ENCODE measurements at places on chromosomes 6 and 20. TPM values are rescaled to one million over a fixed set of nuclear protein-coding genes. Genes with fewer than 3 reads are reported as not detected.

Gene DEFB132
- not detected for total RNA-seq

Gene RALGAPB
- 35.2 TPM for total RNA-seq

Gene GNMT
- total RNA-seq: 1.5 TPM

Gene PRSS35
- total RNA-seq: 3.9 TPM

Gene EMILIN3
- 7.5 TPM for total RNA-seq

Gene OOEP
- total RNA-seq: not detected

Gene SAPCD1
- total RNA-seq: 25.1 TPM

Gene RHAG
- total RNA-seq: not detected

Gene FYN
- 227 TPM for total RNA-seq

Gene CDK19
- total RNA-seq: 22.6 TPM

Gene HMGCLL1
- total RNA-seq: 0.73 TPM

GRCh38 chr20:62246872-62247652 is 8.7 kb downstream of the OSBPL2 start:
- DNase-seq: no peak
- peak overlapping the region; percentile 67 for H3K27ac ChIP-seq
- no peak overlapping the region for H3K4me3 ChIP-seq
- no peaks in the 10 kb centered on the region for H3K27me3 ChIP-seq

DNA sequence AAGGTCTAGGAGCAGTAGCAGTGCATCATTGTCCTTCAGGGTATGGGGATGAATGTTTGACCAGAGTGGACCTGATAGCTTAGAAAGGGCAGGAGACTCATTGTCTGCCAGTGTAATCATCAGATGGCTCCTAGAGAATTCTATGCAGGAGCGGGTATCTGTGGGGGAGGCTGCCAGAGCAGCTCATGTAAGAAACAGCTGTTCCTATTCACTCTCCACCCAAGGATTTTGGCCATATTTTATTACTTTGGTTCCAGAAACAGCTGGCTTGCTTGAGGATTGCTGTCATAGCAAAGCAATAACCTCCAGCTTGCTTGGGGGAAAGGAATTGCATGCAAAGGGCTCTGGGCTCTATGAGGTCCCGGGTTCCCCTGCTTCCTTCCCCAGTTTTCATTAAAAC is 44.1 kb downstream of the RALY start:
- H3K36me3 ChIP-seq: peaks cover 11% of the 10 kb centered on the region
- H3K4me1 ChIP-seq: peaks cover 66% of the 10 kb centered on the region
- no peak for DNase-seq

DNA sequence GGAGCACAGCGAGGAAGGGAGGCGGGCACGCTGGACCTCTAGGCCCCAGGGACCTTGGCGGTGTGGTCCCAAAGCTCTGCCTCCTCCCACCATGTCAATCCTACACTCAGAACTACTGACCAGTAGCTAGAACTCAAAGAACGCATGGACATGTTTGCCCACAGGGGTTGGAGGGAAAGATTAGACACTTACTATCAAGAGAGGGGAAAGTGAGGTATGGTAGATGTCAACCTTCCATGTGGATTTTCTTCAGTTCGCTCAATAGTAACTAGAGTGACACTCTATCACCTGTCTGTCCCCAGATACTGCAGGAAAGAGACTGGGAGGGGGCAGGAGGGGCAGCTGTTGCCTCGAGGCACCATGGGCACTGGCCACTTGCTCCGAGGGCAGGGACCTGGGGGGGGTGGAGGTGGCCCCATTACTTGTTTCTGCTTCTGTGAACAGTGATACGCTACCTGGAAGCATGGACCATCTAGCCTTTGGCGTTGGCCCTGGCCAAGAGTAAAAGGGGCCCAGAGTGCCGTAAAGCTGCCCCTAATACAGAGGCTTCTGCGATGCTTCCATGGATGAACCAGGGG is 912 bp upstream of the DIDO1 start:
- H3K4me3 ChIP-seq: peak overlapping the region; percentile 97
- H3K36me3 ChIP-seq: no peaks in the 10 kb centered on the region
- no peak for DNase-seq
- H3K4me1 ChIP-seq: peaks cover 56% of the 10 kb centered on the region

DNA sequence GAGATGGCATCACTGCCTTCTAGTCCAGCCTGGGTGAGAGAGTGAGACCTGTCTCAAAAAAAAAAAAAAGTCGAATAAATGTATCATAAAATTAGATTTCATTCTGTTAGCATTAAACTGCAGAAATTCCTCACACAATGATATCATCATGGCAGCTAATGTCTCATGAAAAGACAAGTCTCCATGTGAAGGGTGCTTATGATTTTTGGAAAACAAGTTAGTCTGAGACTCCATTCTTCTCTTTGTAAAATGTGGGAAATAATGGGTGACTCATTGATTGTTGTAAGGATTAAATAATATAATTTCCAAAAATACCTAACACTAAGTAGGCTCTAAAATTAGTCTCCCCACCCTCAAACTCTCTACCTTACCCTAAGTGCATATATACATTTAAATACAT is 49.6 kb upstream of the CDYL start:
- no peaks in the 10 kb centered on the region for H3K36me3 ChIP-seq
- DNase-seq: no peak
- peaks cover 16% of the 10 kb centered on the region for H3K4me1 ChIP-seq
- H3K27me3 ChIP-seq: no peaks in the 10 kb centered on the region
- H3K4me3 ChIP-seq: no peak overlapping the region

GRCh38 chr20:47719211-47719610 is 66.1 kb downstream of the SULF2 start:
- H3K36me3 ChIP-seq: peaks cover 2% of the 10 kb centered on the region
- no peak for DNase-seq
- no peaks in the 10 kb centered on the region for H3K27me3 ChIP-seq
- H3K4me1 ChIP-seq: peaks cover 20% of the 10 kb centered on the region
- no peak overlapping the region for H3K4me3 ChIP-seq

DNA sequence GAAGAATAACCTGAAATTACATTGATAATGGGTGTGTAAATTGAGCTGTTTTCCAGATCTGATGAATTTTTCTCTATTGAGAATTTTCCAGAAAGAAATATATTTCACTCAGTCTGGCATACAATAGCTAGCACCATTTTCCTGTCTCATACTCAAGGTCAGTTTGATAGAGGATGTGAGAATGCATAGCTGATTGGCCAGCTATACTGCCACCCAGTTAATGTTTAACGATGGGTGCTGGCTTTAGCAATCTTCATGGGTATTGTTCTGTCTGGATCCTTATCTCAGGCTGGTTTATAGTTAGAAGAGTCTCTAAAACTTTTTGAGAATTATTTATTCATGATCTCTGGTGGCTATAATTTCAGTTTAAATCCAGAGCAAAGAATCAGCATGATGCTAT is 147.4 kb downstream of the HDGFL1 start:
- no peaks in the 10 kb centered on the region for H3K27me3 ChIP-seq
- no peak for DNase-seq
- H3K4me1 ChIP-seq: peaks cover 27% of the 10 kb centered on the region
- no peak overlapping the region for H3K27ac ChIP-seq

DNA sequence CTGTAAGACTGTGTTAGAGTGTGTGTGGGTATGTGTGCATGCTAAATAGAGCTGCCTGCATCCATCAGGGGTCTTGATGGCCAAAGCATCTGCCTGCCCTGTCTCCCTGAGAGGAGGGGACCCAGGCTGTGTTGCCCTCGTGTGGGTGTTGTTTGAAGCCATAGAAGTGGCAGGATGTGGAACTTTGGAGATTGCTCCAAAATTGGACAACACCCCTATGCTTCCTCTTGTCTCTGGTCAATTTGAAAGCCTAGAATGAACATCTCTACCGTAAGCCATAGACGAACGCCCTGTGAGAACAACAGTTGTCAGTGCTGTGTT is 82.6 kb downstream of the ASXL1 start:
- H3K4me1 ChIP-seq: peaks cover 15% of the 10 kb centered on the region
- no peak overlapping the region for H3K4me3 ChIP-seq
- H3K27me3 ChIP-seq: peaks cover 5% of the 10 kb centered on the region
- no peak for DNase-seq
- peaks cover 28% of the 10 kb centered on the region for H3K36me3 ChIP-seq

- no peak overlapping the region for H3K4me3 ChIP-seq
- no peak overlapping the region for H3K27ac ChIP-seq
- H3K27me3 ChIP-seq: peaks cover 17% of the 10 kb centered on the region
- no peaks in the 10 kb centered on the region for H3K36me3 ChIP-seq
- H3K4me1 ChIP-seq: peaks cover 12% of the 10 kb centered on the region
- DNase-seq: no peak
These were observed 24.7 kb upstream of the RALGAPA2 start for GRCh38 chr20:20737158-20737557.

DNA sequence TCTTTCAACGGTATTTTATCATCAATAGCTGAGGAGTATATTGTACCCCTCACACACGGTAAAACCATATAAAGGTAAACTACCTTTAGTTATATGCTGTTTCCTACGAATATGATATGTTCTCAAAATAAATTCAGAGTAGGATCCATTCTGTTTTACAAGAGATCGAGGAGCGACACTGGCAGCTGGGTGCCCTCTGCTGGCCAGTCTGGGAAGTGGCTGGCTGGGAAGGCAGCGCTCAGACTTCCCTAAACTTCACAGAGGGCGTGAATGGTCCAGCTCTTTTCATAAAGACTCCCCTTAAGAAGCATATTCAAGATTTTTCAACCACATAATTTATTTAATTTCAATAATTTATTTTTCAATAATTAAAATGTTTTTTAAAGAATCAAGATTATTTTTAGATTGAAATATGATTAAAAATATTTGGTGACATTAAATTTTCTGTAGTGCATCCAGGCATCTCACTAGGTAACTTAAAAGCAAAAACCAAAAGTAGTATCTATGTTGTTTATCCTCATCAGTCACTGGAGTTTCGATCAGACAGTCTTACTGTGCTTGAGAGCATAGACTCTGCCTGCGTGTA is 187.5 kb upstream of the PDE10A start:
- H3K27me3 ChIP-seq: peaks cover 38% of the 10 kb centered on the region
- H3K4me3 ChIP-seq: peak overlapping the region; percentile 54
- H3K27ac ChIP-seq: no peak overlapping the region
- H3K36me3 ChIP-seq: no peaks in the 10 kb centered on the region

DNA sequence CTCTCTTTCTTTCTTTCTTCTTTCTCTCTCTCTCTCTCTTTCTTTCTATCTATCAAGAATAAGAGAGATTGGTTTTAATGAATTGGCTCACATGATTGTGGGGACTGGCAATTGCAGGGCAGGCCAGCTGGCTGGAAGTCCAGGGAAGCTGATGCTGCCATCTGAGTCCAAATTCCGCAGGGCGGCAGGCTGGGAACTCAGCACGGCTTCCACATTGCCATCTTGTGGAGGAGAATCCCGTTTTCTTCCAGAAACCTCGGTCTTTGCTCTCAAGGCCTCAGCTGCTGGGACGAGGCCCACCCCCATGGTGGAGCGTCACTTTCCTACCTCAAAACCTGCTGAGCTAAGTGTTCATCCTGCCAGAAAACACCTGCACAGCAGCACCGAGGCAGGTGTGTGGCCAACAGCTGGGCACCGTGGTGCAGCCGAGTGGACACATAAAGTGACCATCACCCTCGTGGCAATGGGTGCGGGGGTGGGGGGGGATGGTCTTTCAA is 58.8 kb upstream of the SLCO4A1 start:
- H3K36me3 ChIP-seq: no peaks in the 10 kb centered on the region
- H3K27ac ChIP-seq: no peak overlapping the region
- DNase-seq: no peak

DNA sequence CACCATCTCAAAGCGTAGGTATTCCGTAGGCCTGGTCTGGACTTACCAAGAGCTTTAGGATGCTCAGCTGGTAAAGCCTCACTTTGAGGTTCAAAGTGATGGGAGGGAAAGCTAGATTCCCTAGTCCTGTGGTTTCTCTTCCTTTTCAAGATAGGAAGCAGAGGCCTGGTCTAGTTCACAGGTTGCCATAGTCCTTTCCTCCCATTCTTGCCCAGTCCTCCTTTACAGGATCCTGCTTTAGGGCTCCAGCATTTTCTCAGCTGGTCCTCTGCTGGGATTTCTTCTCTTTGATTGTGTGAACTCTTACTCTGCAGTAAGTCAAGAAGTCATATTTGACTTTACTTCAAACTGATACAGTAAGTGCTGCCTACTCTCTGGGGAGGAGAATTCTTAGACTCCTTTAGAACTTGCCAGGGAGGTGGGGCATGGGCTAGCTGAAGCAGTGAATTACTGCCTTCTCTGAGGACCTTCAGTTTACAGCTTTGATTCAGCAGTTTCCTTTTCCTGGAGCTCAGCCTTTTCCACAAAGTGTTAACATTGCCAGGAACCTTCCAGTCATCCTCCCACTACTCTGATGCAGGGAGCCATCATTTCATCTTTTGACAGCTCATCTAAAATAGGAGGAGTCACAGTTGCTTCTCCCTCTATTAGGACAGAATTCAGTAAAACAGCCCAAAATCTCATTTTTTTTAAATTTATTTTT is 42.8 kb upstream of the PLCG1 start:
- peaks cover 5% of the 10 kb centered on the region for H3K4me1 ChIP-seq
- no peak overlapping the region for H3K27ac ChIP-seq
- no peak for DNase-seq
- peaks cover 23% of the 10 kb centered on the region for H3K36me3 ChIP-seq

DNA sequence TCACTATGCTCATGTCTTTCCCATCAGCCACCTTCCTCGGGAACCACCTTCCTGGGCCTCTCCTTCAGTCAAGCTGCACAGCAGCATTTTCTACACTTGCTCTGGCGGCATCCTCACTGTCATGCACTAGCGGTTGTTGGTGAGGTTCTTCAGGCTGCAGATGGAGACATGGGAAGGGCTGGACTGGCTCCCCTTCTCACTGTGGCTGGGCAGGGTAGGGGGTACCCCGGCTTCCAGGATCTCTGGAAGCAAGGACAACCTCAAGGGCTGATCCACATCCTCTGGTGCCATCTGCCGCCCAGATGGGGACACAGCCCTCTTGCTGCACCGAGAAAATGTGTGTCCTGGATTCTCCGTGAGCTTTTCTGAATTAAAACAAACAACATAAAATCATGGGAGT is 180.1 kb upstream of the RNF24 start:
- H3K27me3 ChIP-seq: no peaks in the 10 kb centered on the region
- peaks cover 13% of the 10 kb centered on the region for H3K4me1 ChIP-seq
- peak overlapping the region; percentile 73 for H3K27ac ChIP-seq
- H3K4me3 ChIP-seq: no peak overlapping the region

DNA sequence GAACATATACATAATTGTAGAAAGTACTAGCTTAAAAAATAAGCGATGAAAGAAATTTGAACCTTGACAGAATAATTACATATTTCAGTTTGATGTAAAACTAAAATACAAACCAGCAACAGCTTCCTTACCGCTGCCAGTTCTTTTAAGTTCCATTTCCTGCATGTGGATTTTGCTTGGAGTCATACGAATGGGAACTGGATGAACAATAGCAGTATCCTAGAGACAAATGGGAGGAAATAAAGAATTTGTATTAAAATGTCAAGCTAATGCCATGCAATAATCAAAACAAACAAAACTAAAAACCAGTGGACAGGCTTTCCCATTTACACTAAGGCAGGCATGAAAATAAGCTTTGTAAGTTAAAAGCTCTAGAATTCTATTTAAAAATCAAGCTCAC is 67.1 kb downstream of the REPS1 start:
- no peak overlapping the region for H3K27ac ChIP-seq
- DNase-seq: no peak
- peaks cover under 1% of the 10 kb centered on the region for H3K36me3 ChIP-seq
- peaks cover 3% of the 10 kb centered on the region for H3K4me1 ChIP-seq
